ENCODE measurements at places on chromosomes 7 and 10. TPM values are rescaled to one million over a fixed set of nuclear protein-coding genes. Genes with fewer than 3 reads are reported as not detected.

Gene WDFY4
- total RNA-seq: 0.25 TPM

- DNase-seq: no peak
These were observed 160.9 kb upstream of the BMPER start for GRCh38 chr7:33744293-33745075.

DNA sequence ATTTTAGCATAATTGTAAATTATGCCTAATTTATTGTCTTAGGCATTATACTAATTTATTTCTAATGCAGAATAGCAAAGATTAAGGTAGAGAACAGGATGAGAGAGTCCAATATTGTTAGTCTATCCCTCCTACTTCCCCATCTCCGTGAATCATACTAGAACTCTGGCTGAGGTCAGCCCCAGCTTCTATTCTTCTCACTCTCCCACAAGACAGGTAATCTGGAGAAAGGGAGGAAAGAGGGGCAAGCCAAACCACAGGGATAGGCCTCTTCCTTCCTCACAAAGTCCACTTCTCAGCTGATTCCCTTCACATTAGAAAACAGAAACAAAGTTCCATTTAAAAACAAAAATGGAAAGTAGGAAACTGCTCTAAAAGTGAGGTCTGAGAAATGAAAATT lies 117.5 kb upstream of the LAMB4 start:
- DNase-seq: no peak

Gene MEIG1
- total RNA-seq: not detected

GRCh38 chr7:2633538-2634266 lies 1.9 kb downstream of the TTYH3 start:
- no peak for DNase-seq

DNA sequence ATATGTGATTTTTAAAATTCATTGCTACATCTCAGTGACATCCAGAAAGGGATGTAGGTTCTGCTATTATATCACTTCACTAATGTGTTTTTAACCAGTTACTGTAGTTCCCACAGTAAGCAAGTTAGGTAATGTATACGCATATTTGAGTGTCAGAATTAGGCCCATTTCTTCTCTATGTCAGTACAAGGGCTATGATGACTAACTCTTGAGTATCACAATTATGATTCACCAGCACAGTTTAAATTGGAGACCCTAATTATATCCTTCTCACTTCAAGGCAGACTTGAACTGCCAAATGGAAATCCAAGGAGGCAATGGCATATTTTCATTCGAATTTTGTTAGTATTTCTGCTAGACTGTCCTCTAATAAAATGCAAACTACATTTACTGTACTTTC lies 23.6 kb downstream of the BZW2 start:
- no peak for DNase-seq

GRCh38 chr10:133104963-133105640 lies 17.4 kb downstream of the ADGRA1 start:
- DNase-seq: no peak

DNA sequence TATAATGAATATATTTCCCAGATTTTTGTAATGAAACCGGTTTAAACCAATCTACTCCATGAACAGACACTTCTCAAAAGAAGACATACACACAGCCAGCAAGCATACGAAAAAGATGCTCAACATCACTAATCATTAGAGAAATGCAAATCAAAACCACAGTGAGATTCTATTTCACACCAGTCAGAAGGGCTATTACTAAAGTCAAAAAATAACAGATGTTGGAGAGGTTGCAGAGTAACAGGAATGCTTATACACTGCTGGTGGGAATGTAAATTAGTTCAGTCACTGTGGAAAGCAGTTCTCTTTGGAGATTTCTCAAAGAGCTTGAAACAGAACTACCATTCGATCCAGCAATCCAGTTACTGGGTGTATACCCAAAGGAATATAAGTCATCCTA lies 240.7 kb downstream of the TSPAN12 start:
- DNase-seq: no peak
